Activated CD8-positive, alpha-beta memory T cell treated with anti-CD3 and anti-CD28 coated beads for 1 hour (primary cell): ENCODE measurements at places on chromosomes 2 and 18.

GRCh38 chr2:143726151-143726845 is 597.1 kb downstream of the ARHGAP15 start:
- DNase-seq = no peak

GRCh38 chr2:5696404-5696944 is 4.3 kb downstream of the SOX11 start:
- DNase-seq = no peak

DNA sequence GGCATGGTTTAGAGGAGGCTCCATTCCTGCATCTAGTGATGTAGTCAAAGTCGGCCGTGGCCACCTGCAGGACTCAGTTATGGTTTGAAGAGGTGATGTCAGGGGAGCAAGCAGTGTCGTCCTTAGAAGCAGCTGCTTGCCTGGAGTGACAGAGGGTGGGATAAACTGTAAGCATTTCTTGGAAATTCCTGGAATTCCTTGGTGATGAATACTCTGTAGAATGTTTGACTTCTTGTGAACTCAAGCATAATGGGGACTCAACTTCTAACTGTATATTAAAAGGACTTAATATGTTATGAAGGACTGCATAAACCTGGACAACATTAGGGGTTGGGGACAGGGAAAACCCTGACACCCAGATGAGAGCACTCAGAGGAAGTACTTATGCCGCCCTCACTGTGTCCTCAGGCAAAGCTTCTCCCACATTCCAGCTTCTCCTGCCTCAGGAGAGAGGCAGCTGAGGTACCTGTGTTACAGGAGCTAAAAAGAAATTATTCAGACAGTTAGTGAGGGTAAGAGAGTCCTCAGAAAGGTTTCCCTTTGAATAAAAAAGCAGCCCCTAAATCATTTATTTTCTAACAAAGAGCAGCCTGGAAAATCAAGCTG is 459.9 kb upstream of the CELF4 start:
- no peak for DNase-seq

- no peak for DNase-seq
These were observed 67.4 kb upstream of the HPCAL1 start for GRCh38 chr2:10235099-10235908.

- DNase-seq = no peak
These were observed 109.8 kb downstream of the PARD3B start for GRCh38 chr2:204655101-204655500.

- no peak for DNase-seq
These were observed 8.8 kb downstream of the SNTG2 start for GRCh38 chr2:959457-959856.

- DNase-seq = no peak
These were observed 1677.7 kb downstream of the SUCLG1 start for GRCh38 chr2:82781176-82781915.

- DNase-seq = no peak
These were observed 354.6 kb upstream of the RAB12 start for GRCh38 chr18:8254654-8255053.
